ENCODE measurements at places on chromosomes 5 and 9.

- no peak for DNase-seq
- no peak overlapping the region for H3K4me3 ChIP-seq
- no peaks in the 10 kb centered on the region for H3K4me1 ChIP-seq
- H3K27ac ChIP-seq, result no peak overlapping the region
- no peaks in the 10 kb centered on the region for H3K27me3 ChIP-seq
Measured at GRCh38 chr5:104706600-104706999, 1144.0 kb upstream of the NUDT12 start.

DNA sequence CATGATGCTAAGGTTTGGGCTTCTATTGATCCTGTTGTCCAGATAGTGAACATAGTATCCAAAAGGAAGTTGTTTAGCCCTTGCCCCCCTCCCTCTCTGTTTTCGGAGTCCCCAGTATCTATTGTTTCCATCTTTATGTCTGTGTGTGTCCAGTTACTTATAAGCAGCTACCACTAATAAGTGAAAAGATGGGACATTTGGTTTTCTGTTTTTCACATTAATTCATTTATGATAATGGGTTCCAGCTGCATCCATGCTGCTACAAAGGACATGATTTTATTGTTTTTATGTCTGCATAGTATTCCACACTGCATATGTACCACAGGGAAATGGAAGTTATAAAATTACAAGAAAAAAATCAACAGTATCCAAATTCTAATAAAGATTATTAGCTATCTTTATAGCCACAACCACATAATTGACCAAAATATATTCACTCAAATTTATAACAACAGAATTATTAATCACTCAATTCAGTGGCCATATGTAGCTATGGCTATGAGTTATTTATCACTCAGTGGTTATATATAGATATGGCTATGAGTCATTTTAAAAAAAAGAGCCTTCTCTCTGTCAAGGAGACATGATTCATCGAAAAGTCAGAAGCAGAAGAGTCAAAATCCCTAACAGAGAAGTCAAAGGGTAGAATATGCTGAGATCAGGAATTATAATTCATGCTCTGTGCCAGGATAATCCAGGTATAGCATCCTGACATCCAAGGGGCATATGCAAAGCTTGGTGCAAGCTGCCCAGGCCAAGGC is 367.5 kb downstream of the DEPDC1B start:
- DNase-seq, result no peak
- H3K36me3 ChIP-seq, result no peaks in the 10 kb centered on the region
- H3K4me1 ChIP-seq, result no peaks in the 10 kb centered on the region
- no peaks in the 10 kb centered on the region for H3K27me3 ChIP-seq

DNA sequence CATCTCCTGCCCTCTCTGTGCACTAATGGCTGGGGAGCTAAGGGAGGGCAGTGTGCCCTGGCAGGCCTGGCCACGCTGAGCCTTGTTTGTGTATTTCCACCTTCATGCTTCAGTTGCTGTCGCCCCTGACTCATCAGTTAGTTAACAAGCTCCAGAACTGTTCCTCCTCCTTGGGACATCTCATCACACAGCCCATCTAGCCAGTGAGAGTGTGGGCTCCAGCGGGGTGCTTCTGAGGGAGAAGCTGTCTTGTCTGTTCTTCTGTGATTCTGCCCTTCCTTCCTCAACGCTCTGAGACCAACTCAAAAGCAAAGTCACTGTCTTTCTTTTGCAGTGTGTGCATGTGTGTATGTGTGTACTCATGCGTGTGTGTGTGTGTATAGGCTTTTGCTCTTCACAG is 58.3 kb upstream of the CPEB4 start:
- DNase-seq, result no peak
- no peaks in the 10 kb centered on the region for H3K27me3 ChIP-seq
- no peaks in the 10 kb centered on the region for H3K36me3 ChIP-seq
- no peak overlapping the region for H3K27ac ChIP-seq
- no peak overlapping the region for H3K4me3 ChIP-seq

- no peaks in the 10 kb centered on the region for H3K27me3 ChIP-seq
- peak overlapping the region; percentile 97 for H3K27ac ChIP-seq
- H3K4me1 ChIP-seq, result peaks cover 75% of the 10 kb centered on the region
- no peak for DNase-seq
- H3K36me3 ChIP-seq, result no peaks in the 10 kb centered on the region
Measured at GRCh38 chr9:136543830-136544547, 1.9 kb downstream of the NOTCH1 start.

GRCh38 chr5:10644192-10644591 is 80.3 kb downstream of the ANKRD33B start:
- no peak overlapping the region for H3K27ac ChIP-seq
- no peaks in the 10 kb centered on the region for H3K4me1 ChIP-seq
- no peak for DNase-seq

- H3K27ac ChIP-seq, result no peak overlapping the region
- peaks cover 13% of the 10 kb centered on the region for H3K4me1 ChIP-seq
- no peaks in the 10 kb centered on the region for H3K36me3 ChIP-seq
- DNase-seq, result no peak
- H3K27me3 ChIP-seq, result no peaks in the 10 kb centered on the region
Measured at GRCh38 chr5:73796164-73797131, 170.5 kb downstream of the ARHGEF28 start.

GRCh38 chr9:120713257-120714087 is 798 bp downstream of the MEGF9 start:
- peak overlapping the region; percentile 91 for H3K27ac ChIP-seq
- peak; percentile 75 for DNase-seq
- H3K27me3 ChIP-seq, result no peaks in the 10 kb centered on the region
- no peaks in the 10 kb centered on the region for H3K36me3 ChIP-seq
- H3K4me3 ChIP-seq, result peak overlapping the region; percentile 84

- no peak overlapping the region for H3K27ac ChIP-seq
- DNase-seq, result no peak
- H3K4me3 ChIP-seq, result no peak overlapping the region
- H3K4me1 ChIP-seq, result peaks cover 38% of the 10 kb centered on the region
- no peaks in the 10 kb centered on the region for H3K36me3 ChIP-seq
Measured at GRCh38 chr9:134283692-134284265, 42.5 kb upstream of the RXRA start.

GRCh38 chr9:136915632-136916329 is 28.8 kb downstream of the FBXW5 start:
- no peak for DNase-seq
- no peaks in the 10 kb centered on the region for H3K27me3 ChIP-seq
- no peak overlapping the region for H3K4me3 ChIP-seq
- peaks cover 58% of the 10 kb centered on the region for H3K36me3 ChIP-seq
- H3K4me1 ChIP-seq, result no peaks in the 10 kb centered on the region
- no peak overlapping the region for H3K27ac ChIP-seq

GRCh38 chr9:113525831-113526230 is 62.3 kb downstream of the RGS3 start:
- no peak overlapping the region for H3K4me3 ChIP-seq
- peaks cover 38% of the 10 kb centered on the region for H3K4me1 ChIP-seq
- no peaks in the 10 kb centered on the region for H3K36me3 ChIP-seq
- H3K27me3 ChIP-seq, result no peaks in the 10 kb centered on the region
- no peak for DNase-seq
- no peak overlapping the region for H3K27ac ChIP-seq

GRCh38 chr9:72360324-72360723 is 4.7 kb downstream of the ZFAND5 start:
- H3K36me3 ChIP-seq, result peaks cover 46% of the 10 kb centered on the region
- peaks cover 74% of the 10 kb centered on the region for H3K4me1 ChIP-seq
- no peak overlapping the region for H3K27ac ChIP-seq
- peak overlapping the region; percentile 86 for H3K4me3 ChIP-seq
- no peaks in the 10 kb centered on the region for H3K27me3 ChIP-seq

GRCh38 chr5:138274189-138274853 is at the start of gene GFRA3:
TSS of gene GFRA3 (minus strand) at chr5:138274621. CDS start at chr5:138274424, 197 bp downstream.
- H3K27me3 ChIP-seq, result peaks cover 12% of the 10 kb centered on the region
- peaks cover 9% of the 10 kb centered on the region for H3K4me1 ChIP-seq
- H3K36me3 ChIP-seq, result no peaks in the 10 kb centered on the region
- no peak within 1 kb of the TSS for H3K27ac ChIP-seq
- DNase-seq, result no peak
- peak within 1 kb of the TSS; percentile 52 for H3K4me3 ChIP-seq

DNA sequence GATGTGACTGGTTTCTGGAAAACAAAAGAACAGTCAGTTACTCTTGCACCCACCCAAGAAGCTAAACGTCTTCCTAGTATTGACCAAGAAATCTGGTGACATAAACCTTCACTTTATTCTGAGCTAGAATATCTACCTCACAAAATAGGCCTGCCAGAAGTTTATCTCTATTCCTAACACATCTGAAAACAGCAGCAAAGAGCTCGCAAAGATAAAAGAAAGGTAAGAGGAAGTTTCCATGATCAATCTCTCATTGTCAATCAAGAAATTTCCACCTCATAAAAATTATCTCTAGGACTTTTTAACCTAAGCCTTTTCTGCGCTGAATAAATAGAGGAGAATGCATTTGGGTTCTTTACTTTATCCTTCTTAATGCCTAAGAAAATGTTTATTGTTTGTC is 17.3 kb upstream of the ZNF474 start:
- no peak overlapping the region for H3K27ac ChIP-seq
- no peak overlapping the region for H3K4me3 ChIP-seq
- no peaks in the 10 kb centered on the region for H3K27me3 ChIP-seq
- H3K36me3 ChIP-seq, result no peaks in the 10 kb centered on the region

- H3K27ac ChIP-seq, result no peak overlapping the region
- H3K4me3 ChIP-seq, result no peak overlapping the region
- no peak for DNase-seq
Measured at GRCh38 chr5:167346461-167346860, 945.0 kb upstream of the WWC1 start.

DNA sequence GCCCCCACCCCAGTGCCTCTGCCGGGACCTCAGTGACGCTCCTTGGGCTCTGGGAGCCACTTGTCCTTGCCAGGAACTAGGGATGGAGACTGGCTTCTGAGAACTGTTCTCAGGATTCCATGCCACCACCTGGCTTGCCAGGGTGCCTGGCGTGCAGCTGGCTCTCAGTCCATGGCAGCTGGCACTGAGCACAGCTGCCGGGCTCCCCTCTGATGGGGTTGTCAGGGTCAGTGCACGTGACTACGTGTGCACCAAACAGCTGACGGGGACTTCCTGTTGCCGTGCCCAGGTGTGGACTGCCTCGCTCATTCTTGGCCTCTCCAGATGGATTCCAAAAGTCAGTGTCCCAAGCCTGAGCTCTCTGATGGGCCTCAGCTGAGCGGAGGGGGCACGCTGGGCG is 9.4 kb downstream of the KCNT1 start:
- H3K4me1 ChIP-seq, result peaks cover 5% of the 10 kb centered on the region
- peaks cover 84% of the 10 kb centered on the region for H3K27me3 ChIP-seq
- H3K4me3 ChIP-seq, result no peak overlapping the region
- no peak overlapping the region for H3K27ac ChIP-seq
- DNase-seq, result no peak

- H3K27me3 ChIP-seq, result no peaks in the 10 kb centered on the region
- no peaks in the 10 kb centered on the region for H3K4me1 ChIP-seq
- no peak for DNase-seq
- no peaks in the 10 kb centered on the region for H3K36me3 ChIP-seq
- H3K4me3 ChIP-seq, result no peak overlapping the region
- no peak overlapping the region for H3K27ac ChIP-seq
Measured at GRCh38 chr5:98713856-98714255, 59.6 kb upstream of the RGMB start.

GRCh38 chr9:103399535-103399934 is 404.4 kb downstream of the CYLC2 start:
- H3K27ac ChIP-seq, result no peak overlapping the region
- DNase-seq, result no peak
- H3K4me1 ChIP-seq, result no peaks in the 10 kb centered on the region
- H3K36me3 ChIP-seq, result no peaks in the 10 kb centered on the region
- no peaks in the 10 kb centered on the region for H3K27me3 ChIP-seq

DNA sequence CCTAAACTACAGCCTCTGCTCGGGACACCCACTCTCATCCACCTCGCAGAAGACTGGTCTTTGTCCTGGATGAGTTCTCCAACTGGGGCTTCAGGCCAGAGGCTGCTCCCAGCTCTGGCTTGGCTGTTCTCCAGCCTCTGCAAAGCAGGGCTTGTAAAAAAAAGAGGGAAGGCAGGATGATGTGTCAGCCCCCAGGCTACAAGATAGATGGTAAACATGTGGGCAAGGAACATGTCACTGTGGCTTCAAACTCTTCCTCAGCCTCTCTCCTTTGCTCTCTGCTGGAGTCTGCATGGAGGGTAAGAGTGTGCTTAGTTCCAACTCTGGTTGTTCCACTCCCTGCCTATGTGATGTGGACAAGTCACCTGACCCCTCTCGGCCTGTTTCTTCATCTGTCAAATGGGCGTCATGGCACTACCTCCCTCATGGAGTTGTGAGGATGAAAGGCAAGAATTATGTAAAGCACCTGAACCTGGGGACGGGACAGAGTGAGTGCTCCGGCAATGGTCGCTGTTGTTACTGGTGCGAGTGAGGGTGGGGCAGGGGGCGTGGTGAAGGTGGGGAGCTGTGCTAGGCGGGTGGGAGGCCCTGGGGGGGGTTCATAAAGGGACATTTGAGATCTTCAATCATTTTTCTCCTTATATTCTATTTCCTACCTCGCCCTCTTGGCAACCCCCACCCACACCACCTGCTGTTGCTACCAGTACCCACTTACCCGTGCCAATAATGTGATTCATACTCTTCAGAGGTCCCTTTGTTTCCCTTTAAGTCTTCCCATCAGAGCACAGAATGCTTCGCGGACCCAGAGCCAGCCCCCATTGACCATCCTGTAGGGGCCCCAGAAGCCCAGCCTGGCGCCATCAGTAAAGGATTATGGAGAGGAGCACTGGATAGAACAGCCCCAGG is 6.8 kb upstream of the ZNF79 start:
- H3K4me1 ChIP-seq, result peaks cover 24% of the 10 kb centered on the region
- no peak for DNase-seq
- peak overlapping the region; percentile 45 for H3K27ac ChIP-seq
- H3K27me3 ChIP-seq, result no peaks in the 10 kb centered on the region
- H3K36me3 ChIP-seq, result no peaks in the 10 kb centered on the region
- H3K4me3 ChIP-seq, result peak overlapping the region; percentile 3

- H3K4me1 ChIP-seq, result no peaks in the 10 kb centered on the region
- no peak overlapping the region for H3K4me3 ChIP-seq
- no peaks in the 10 kb centered on the region for H3K36me3 ChIP-seq
- no peak for DNase-seq
- H3K27me3 ChIP-seq, result peaks cover 12% of the 10 kb centered on the region
Measured at GRCh38 chr9:125995706-125996105, 248.5 kb downstream of the PBX3 start.

GRCh38 chr9:118059484-118060278 is 355.5 kb downstream of the TLR4 start:
- DNase-seq, result no peak
- no peaks in the 10 kb centered on the region for H3K36me3 ChIP-seq
- no peaks in the 10 kb centered on the region for H3K27me3 ChIP-seq
- H3K4me3 ChIP-seq, result no peak overlapping the region
- H3K27ac ChIP-seq, result no peak overlapping the region
- no peaks in the 10 kb centered on the region for H3K4me1 ChIP-seq

- no peaks in the 10 kb centered on the region for H3K27me3 ChIP-seq
- H3K27ac ChIP-seq, result no peak overlapping the region
- no peaks in the 10 kb centered on the region for H3K4me1 ChIP-seq
- no peaks in the 10 kb centered on the region for H3K36me3 ChIP-seq
- H3K4me3 ChIP-seq, result no peak overlapping the region
Measured at GRCh38 chr5:142400415-142400814, 75.6 kb upstream of the SPRY4 start.

DNA sequence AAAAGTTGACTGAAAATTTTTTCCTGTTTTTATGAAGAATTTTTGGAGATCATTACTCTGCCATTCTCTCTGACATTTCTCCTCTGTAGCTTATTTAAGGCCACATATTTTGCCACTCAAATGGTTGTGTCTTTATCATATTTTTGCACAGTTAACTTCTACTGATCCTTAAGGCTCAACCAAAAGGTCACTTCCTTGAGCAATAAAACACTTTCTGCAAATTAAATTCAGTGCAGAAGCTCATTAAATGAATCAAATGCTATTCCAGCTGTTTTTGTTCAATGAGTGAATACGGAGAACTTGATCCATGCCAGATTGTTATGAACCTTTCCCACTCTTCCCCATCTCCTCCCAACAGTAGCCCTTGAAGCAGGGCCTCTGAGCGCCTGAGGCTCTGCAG is 93.8 kb upstream of the EPB41L4A start:
- no peaks in the 10 kb centered on the region for H3K27me3 ChIP-seq
- H3K27ac ChIP-seq, result no peak overlapping the region
- H3K4me3 ChIP-seq, result no peak overlapping the region

Data from suprapubic skin (tissue), 4 donors.